Occipital lobe (tissue), 3 donors: ENCODE measurements at places on chromosomes 12 and 14. TPM values are rescaled to one million over a fixed set of nuclear protein-coding genes. Genes with fewer than 3 reads are reported as not detected.

The PRR4 gene
- total RNA-seq: 4.8 TPM

The DBX2 gene
- total RNA-seq: 1.6 TPM

The STK38L gene
- total RNA-seq: 23.1 TPM

The RPGRIP1 gene
- 0.16 TPM for total RNA-seq

The CDC42BPB gene
- total RNA-seq: 76.4 TPM

The FKBP4 gene
- total RNA-seq: 41.2 TPM

The KLRC2 gene
- total RNA-seq: 2.5 TPM

The KRT75 gene
- not detected for total RNA-seq

DNA sequence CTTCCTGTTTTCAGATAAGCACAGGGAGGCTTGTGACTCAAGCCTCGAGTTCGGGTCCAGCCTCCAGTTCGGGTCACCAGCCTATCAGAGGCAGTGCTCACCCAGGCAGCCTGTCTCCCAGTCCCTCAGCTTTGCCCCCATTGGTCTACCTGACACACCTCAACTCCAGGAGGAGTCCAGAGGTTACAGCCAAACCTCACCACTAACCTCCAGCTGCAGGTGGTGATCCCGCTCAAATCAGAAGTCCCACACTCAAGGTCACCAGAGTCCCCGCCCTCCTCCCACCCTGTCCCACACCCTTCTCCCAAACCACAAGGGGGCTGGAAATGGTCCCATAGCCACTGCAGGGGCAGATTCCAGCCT lies 42.1 kb downstream of the KDM2B start:
- no peak for DNase-seq

GRCh38 chr14:53043027-53043581 lies 92.3 kb upstream of the FERMT2 start:
- DNase-seq: no peak

- no peak for DNase-seq
These were observed 34.9 kb downstream of the SH2B3 start for GRCh38 chr12:111440631-111441030.

DNA sequence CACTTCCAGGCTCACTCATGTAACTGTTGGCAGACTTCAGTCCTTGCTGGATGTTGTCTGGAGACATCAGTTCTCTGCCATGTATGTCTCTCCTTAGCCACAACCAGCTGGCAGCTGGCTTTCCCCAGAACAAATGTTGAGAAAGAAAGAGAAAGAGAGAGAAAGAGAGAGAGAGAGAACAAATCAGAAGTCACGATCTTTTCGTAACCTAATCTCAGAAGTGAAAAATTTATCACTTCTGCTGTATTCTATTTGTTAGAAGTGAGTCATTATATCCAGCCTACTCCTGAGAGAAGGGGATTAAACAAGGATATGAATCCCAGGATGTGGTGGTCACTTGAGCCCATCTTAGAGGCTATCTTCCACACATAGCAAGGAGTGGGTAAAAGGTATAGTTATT lies 101.2 kb downstream of the BTG1 start:
- DNase-seq: no peak

- no peak for DNase-seq
These were observed 97.1 kb downstream of the SCAF11 start for GRCh38 chr12:45893240-45893639.

DNA sequence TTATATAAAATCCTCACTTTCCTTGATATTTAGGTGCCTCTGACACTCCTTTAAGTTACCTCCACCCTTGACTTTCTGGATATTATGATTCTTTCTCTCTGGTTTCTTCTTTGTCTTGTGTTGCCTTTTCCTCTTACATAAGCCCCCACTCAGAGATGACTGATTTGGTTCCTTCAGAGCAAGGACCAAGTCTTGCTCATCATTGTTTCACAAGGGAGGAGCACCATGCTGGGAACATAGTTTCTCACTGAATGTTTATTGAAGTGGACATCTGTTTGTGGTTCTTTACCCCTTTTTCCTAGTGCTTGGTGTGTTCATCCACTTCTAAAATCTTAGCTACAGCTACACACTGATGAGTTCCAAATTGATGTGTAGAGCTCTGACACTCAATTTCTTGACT lies 161.3 kb upstream of the PTPRQ start:
- DNase-seq: no peak

GRCh38 chr14:105204931-105205672 lies 24.0 kb upstream of the NUDT14 start:
- DNase-seq: no peak

GRCh38 chr14:105525861-105526775 lies at the start of gene TMEM121:
TSS of gene TMEM121 (plus strand) at chr14:105526583. CDS start at chr14:105528835, 2,252 bp downstream.
- DNase-seq: peak; percentile 51

GRCh38 chr14:53278602-53279506 lies 125.7 kb upstream of the DDHD1 start:
- DNase-seq: no peak

- no peak for DNase-seq
These were observed 35.4 kb upstream of the CCDC60 start for GRCh38 chr12:119299130-119299529.

DNA sequence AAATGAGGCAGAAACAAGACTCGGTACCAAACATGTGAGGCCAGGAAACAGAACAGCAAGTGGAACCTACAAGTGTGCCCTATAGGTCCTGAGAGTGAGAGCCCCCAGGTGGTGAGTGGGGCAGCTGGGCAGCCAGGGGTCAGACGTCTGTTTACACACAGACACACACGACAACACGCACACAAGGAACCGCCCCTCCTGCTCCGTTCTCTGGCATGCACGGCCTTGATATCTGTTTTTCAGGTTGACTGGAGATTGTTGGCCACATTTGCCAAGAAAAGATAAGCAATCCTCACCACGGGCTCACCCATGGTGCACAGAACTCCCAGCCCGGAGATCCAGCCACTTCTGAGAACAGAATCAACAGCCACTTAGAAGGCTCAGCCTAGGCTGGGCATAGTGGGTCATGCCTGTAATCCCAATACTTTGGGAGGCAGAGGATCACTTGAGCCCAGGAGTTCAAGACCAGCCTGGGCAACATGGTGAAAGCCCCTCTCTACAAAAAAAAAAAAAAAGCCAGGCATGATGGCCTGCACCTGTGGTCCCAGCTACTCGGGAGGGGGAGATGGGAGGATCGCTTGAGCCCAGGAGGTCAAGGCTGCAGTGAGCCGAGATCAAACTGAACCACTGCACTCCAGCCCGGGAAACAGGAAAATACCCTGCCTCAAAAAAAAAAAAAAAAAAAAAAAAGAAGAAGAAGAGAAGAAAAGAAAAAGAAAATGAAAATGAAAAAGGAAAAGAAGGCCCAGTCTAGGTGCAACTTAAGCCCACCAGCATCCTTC lies 19.4 kb upstream of the EIF5 start:
- DNase-seq: no peak

GRCh38 chr14:75274899-75275569 lies 3.6 kb upstream of the FOS start:
- peak; percentile 18 for DNase-seq

DNA sequence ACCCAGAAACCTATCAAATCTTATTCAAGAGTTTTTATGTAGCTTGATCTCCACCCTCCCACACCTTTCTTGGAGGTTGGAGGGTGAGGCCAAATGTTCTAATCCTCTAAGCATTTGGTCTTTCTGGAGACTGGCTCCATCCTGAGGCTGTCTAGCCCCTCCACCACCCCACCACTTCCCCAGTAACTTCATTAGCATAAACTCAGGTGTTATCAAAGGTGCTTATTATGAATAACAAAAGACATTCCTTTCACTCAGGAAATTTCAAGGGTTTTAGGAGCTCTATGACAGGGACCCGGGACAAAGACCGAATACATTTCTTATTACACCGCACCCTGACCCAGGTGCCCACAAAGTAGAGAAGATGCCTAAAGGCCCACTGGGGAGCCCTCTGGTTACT lies 2.8 kb upstream of the TMEM229B start:
- no peak for DNase-seq

DNA sequence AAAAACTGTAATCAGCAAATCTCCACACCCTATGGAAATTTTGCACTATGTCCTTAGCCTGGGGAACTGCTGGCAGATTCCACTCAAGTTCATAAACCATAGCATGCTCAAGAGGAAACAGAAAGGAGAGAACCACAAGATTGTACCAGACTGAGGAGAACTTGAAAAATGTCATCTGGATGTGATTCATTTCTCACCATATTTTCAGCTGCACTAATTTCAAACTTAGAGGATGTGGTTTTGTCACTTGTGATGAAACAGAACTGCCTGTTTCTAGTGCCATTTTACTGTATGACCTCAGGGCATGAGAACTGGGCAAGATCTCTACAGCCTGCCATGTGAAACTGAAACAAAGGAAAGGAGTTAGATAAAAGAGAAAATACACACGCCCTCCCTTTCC lies 1493.1 kb upstream of the FLRT2 start:
- DNase-seq: no peak

DNA sequence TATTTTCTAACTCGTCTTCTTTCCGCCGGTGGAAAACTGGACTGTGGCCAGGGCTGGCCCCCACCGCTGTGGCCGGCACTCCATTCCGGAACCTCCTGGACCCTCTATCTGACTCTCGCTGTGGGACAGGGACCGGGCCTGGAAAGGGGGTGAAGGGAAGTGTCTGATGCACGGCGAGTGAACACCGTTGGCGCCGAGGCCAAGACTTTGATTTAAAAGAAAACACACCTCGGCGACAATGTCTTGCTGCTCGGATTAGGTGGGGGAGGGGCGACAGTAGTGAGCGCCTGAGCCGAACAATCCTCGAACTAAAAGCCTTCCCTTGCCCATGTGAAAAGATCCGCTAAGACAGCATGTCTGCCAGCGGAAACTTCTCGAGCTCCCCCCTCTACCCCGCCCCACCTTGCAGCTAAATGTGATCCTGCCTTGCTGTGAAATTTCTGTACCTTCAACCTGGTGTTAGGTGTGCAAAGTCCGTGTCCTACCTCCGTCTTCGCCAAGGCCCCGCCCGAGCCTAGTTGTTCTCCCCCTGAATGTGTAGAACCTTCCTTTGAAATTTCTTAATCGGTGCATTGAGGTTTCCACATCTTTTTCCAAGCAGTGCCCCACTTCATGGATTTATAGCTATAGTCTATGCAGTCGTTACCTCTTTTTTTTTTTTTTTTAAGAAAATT lies 862 bp upstream of the HOTAIR start:
- DNase-seq: no peak

DNA sequence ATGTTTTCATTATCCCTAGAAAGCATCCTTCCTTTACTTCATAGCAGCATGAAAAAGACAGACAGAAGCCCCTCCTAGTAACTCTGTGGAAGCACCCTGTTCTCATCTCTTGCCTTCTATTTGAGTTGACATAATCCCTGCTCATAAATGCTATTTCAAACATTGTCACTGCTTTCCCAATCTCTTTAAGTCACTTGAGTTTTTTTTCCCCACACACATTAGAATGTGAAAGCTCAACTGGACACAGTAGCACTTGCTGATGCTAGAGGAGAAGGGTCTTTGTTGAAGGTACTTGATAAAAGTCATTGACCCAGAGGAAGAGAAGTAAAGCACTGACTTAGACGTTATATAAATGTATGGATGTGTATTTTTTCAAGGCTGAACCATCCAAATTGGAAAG lies 3.0 kb downstream of the E2F7 start:
- no peak for DNase-seq
